Right hindlimb (tissue), 1 donor: ENCODE measurements at places on chromosomes 3 and 15.

DNA sequence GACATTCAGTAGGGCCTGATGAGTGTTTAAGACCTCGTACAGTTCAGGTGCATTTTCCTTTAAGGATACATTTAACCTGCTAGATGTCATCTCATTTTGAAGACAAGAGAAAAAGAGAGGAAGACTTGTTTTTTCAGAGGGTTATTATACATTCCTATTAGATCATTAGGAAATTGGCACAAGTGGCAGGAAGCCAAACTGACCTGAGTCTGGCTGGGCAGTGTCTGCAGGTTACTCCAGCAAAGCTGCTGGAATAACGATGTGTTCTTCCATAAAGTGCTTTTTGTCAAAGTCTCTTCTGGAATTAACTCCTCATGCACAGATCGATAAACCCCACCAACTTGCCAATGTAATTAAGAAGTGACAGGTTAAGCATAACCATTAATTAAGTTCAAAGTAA, 396.4 kb upstream of the TPRG1 start:
- DNase-seq = no peak

DNA sequence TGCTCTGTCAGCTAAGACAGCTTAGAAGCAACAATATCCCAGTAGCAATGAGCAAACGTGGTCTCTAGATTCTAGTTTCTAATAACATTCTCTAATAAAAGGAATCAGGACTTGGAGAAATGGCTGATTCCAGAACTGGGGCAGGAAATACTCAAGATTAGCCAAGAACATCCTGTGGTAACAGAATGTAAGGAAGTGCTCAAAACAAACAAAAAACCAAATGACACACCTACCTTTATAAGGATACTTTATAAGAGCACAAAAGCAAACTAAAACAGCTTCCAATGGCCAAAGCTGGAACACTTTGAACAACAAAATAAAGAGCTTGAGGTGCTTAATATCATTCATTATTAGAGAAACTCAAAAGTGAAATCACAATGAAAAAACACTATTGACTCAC, 33.1 kb upstream of the EIF5A2 start:
- DNase-seq = no peak

- no peak for DNase-seq
Measured at GRCh38 chr15:62572797-62573196, 407.7 kb upstream of the C2CD4B start.

DNA sequence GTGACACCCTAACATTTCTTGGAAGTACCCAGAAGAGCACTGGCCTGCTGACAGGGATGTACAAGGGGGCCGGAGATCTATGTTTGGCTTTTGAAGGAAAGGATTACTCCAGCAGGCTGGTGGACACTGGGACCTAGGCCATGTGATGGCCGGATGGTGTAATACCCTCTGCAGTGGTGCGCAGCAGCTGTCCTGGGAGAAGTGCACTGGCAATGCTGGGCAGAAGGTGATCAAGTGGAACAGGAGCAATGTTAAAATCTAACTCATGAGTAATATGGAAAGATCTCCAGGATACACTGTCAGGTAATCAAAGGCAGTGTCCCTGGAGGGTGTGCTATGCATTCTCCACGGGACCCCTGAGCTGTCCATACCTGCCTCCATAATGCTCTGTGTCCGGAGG, 71.2 kb upstream of the POMGNT2 start:
- DNase-seq = no peak

DNA sequence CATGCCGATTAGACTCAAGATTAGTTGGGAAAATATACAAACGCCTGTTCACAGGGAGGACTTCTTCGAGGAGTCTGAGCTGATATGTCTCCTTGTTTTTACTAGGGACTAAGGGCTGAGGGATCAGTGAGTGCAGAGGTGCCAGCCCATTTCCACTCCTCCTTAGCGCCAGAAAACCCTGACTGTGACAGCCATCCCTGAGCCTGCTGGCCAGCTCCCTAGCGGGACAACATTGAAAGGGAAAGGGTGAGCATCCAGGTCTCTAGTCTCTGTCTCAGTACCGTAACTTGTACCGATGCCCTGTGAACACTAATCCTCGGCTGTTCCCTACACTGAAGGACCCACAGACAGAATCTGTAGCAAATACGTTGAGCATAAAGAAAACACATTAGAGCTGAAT, 243.4 kb downstream of the WNT5A start:
- DNase-seq = no peak

DNA sequence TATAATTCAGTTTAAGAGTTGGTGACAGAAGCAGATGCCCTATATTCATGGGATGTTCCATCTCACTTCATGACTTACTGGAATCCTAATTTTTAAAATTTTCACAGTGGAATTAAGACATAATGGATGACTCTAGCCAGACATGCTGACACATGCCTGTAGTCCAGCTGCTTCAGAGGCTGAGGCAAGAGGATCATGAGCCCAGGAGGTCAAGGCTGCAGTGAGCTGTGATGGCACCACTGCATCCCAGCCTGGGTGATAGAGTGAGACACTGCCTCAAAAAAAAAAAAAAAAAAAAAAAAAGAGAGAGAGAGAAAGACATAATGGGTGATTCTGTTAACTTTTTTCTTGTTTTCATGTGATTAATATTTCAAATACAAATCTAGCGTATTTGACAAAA, 123.6 kb downstream of the KLHL25 start:
- DNase-seq = no peak

DNA sequence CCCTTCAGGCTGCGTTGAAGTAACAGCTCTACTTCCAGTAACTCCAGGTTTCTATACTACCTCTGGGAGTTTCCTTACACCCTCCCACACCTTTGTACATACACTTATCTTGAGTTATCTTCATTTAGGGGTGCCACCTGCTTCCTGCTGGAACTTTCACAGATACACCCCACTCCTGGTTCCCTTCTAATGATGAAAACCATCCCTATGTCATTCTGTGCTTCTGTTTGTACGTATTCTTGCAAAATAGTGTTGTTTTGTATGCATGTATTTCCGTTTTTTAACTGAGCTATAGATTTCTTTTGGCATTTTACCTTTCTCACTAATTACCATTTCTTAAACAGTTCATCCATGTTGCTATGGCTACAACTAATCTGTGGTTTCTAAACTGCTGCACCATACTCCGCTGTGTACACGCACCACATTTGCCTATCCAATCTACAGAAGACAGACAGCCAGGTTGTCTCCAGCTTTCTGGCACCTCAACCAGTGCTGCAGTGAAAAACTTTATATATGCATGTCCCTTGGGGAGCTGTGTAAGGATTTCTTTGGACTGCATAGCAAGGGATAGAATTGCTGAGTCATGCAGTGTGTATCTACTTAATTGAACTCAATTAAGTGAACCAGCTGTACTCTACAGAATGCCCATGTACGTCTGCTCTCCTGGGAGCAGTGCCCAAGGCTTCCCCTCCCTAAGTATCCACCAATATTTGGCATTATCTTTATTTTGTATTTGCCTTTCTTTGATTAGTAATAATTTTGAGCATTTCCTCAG, 61.4 kb upstream of the ST8SIA2 start:
- DNase-seq = no peak

DNA sequence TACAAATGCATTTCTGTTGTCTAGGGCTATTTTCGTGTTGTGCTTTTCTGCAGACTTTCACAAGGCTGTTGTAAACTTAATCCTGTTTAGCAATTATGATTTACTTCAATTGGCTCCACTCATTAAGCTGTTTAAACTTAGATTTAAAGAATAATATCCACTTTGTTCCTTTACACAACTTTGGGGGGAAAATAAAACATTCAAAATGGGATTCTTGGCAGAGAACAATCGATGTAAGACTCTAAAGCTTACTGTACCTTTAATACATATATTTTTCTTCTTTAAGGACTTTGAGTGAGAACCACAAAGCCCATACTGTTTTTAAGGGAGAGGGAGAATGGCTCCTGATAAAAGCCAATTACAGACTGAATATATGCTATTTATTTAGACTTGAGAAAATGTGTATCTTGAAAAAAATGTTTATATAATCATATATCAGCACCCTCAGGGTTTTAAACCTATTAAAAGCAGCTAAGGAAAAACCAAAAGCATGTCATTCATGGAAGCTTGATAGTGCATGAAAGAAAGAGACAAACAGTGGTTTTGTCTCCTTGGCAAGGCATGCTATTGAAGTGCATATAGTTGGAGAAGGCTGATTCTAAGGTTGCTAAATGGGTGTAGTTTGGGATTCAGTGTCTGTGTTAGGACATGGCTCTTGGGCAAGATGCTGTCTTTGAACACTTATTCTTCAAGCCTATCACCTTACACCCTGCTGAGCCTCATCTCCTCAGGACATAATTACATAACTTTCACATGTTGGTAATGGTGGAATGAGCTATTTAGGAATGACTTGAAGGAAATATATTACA, 293.4 kb upstream of the TBC1D5 start:
- no peak for DNase-seq

- no peak for DNase-seq
Measured at GRCh38 chr3:1766384-1766783, 332.3 kb upstream of the CNTN4 start.

DNA sequence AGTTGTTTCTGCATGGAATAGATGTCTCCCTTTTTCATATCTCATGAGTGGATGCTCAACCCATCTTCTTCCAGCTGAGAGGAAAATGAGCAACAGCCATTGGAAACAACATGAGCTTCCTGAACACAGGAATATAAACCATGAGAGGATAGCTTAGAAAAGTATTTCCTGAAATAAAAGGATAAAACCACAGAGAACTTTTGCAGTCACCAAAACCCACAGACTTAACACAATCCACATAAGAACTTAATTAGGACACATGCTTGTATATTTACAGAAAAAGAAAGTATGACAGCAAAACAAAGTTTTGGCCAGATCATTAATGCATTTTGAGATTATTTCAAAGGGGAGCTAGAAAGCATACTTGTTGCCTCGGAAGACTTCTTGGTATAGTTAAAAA, 180.5 kb upstream of the RASGRP1 start:
- DNase-seq = no peak

GRCh38 chr3:64552160-64552559, 135.6 kb downstream of the ADAMTS9 start:
- no peak for DNase-seq

- no peak for DNase-seq
Measured at GRCh38 chr15:51338496-51338895, at the start of gene CYP19A1. Gene CYP19A1, minus strand, starts transcription at chr15:51338596. Its CDS starts 95,684 bp downstream, at chr15:51242912.

GRCh38 chr15:89496155-89497098, at the start of gene RHCG:
Gene RHCG, minus strand, starts transcription at chr15:89496583. Its CDS starts 39 bp downstream, at chr15:89496544.
- DNase-seq = no peak

GRCh38 chr3:29099296-29099695, 181.6 kb upstream of the RBMS3 start:
- DNase-seq = peak; percentile 20

DNA sequence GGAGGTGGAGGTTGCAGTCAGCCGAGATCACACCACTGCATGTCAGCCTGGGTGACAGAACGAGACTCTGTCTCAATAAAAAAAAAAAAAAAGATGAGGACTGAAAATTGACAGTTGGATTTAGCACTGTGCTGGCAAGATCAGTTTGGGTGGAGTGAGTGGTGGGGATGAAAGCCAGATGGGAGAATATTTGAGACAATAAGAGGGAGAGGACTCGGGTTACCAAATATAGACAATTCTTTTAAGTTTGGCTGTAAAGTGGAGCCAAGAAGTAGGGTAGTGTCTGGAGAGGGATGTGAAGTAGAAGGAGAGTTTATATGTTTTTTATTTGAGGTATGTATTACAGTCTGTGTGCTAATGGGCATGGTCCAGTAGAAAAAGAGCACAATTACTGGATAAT, 20.4 kb downstream of the TMOD3 start:
- DNase-seq = no peak

GRCh38 chr15:78162038-78162437, 12.9 kb downstream of the IDH3A start:
- no peak for DNase-seq

- no peak for DNase-seq
Measured at GRCh38 chr15:66719471-66719870, 17.4 kb downstream of the SMAD6 start.

GRCh38 chr3:104596054-104596453, 770.7 kb upstream of the ALCAM start:
- DNase-seq = no peak

GRCh38 chr3:23365066-23365465, 161.9 kb downstream of the UBE2E2 start:
- no peak for DNase-seq

GRCh38 chr3:52308308-52308707, 7.8 kb upstream of the DNAH1 start:
- no peak for DNase-seq

DNA sequence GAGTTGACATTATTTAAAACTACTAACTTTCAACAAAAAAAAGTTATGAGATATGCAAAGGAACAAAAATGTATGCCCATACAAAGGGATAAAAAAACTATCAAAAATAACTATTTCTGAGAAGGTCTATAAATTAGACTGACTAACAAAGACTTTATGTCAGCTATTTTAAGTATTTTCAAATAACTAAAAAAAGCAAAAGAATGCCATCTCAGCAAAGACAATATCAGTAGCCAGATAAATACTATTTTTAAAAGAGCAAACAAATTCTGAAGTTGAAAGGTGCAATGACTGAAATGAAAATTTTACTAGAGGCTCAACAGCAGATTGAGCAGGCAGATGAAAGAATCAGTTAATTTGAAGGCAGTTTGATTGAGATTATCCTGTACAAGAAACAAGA, 3.6 kb upstream of the STRIT1 start:
- DNase-seq = no peak
